CD4-positive, alpha-beta T cell treated with Interleukin-6 for 4 hours (primary cell): ENCODE measurements at places on chromosomes 6 and 20.

DNA sequence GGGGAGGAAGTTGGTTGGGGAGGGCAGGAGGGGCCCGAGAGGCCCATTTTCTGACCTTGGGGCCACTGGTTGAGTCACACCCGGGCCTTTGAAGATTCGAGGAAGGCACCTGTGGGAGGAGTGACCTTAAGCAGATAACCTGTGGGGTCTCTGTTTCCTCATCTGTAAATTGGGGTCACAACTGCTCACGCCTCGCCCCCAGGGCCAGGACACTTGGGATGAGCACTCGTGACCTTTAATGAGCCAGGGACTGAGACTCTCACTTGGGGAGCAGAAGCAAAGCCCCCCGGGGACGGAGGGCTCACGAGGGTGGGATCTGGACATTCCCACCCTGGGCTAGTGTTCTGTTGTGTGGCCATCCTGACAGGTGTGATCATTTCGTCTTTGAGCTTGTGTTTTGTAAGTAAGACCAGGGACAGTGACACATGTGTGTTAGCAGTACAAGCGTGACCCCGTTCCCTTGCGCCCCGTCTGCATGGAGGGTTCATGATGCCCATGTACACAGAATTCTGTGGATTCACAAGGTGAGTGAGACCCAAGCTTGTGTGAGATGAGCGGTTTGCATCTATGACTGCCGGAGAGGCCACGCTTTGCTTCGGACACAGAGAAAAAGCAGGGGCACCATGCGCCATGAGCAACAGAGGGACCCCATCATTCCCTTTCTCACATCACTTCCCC lies 79.3 kb upstream of the PMEPA1 start:
- no peak for DNase-seq

GRCh38 chr6:128511506-128511905 lies 8.9 kb downstream of the PTPRK start:
- DNase-seq = no peak

GRCh38 chr6:36593569-36594028 lies 563 bp upstream of the SRSF3 start:
- peak; percentile 48 for DNase-seq

DNA sequence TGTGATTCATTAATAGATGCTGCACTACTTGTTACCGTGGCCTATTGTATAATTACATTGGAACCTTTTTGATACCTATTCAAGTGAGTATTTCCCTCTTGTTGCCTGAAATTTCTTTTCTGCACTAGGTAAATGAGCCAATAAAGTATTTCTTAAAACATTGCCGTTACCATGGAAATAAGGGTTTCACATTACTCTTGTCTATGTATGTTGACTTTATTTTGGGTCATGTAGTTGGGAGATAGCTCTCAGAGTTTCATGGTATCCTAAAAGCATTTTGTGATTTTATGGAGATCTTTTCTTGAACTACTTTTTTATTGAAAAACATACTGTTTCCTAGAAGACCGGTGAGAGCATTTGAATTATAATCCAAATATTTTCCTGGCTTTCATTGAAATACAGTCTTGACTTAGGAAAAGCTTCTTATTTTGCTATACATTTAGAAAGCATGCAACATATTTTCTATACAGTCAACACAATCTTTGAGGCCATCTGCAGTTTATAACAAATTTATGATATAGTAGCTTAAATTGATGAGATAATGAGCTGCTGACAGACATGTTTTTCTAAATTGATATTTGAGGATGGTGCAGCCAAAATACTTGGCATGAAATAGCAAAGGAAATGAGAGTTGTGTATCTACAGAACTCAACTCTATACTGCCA lies 650.4 kb downstream of the RFPL4B start:
- DNase-seq = no peak

GRCh38 chr6:113829696-113830045 lies 27.5 kb upstream of the MARCKS start:
- no peak for DNase-seq

GRCh38 chr6:11212664-11213063 lies 19.8 kb downstream of the NEDD9 start:
- no peak for DNase-seq

DNA sequence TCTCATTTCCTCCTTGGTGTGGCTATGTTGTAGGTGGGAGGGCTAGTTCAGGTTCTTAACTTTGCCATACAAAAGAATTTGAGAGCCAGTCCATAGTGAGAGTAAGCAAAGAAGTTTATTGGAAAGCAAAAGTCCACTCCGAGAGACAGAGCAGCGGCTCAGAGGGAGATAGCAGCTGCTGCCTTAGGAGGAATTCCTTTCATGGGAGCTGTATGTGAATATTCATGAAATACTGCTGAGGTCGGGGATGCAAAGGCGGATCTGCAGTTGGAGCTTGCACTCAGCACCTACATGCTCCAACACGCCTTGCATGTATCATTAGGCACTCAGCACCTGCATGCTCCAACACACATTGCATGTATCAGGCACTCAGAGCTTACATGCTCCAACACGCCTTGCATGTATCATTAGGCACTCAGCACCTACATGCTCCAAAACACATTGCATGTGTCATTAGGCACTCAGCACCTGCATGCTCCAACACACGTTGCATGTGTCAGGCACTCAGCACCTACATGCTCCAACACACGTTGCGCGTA lies 54.9 kb downstream of the CDH4 start:
- DNase-seq = no peak

DNA sequence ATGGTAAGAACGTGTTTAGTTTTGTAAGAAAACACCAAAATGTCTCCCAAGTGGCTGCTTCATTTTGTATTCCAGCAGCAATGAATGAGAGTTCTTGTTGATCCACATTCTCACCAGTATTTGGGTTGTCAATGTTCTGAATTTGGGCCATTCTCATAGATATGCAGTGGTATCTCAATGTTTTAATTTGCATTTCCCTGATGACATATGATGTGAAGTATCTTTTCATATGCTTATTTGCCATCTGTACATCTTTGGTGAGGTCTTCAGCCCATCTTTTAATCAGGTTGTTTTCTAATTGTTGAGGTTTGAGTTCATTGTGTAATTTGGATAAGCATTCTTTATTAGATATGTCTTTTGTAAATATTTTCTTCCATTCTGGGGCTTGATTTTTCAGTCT lies 436.8 kb upstream of the IRAK1BP1 start:
- no peak for DNase-seq

- DNase-seq = no peak
These were observed 113.0 kb downstream of the ATG5 start for GRCh38 chr6:106212576-106212975.
